ENCODE measurements at places on chromosomes 7 and 10.

GRCh38 chr10:77687621-77688020 lies 50.0 kb upstream of the KCNMA1 start:
- no peak overlapping the region for H3K4me3 ChIP-seq
- no peaks in the 10 kb centered on the region for H3K4me1 ChIP-seq
- no peak overlapping the region for H3K27ac ChIP-seq
- no peaks in the 10 kb centered on the region for H3K36me3 ChIP-seq

GRCh38 chr7:131762753-131763152 lies 206.3 kb upstream of the PODXL start:
- no peak overlapping the region for H3K27ac ChIP-seq
- no peaks in the 10 kb centered on the region for H3K36me3 ChIP-seq
- DNase-seq: no peak
- no peaks in the 10 kb centered on the region for H3K4me1 ChIP-seq
- H3K4me3 ChIP-seq: no peak overlapping the region
- H3K27me3 ChIP-seq: no peaks in the 10 kb centered on the region

- H3K4me3 ChIP-seq: no peak overlapping the region
- no peaks in the 10 kb centered on the region for H3K27me3 ChIP-seq
- H3K36me3 ChIP-seq: no peaks in the 10 kb centered on the region
- no peak for DNase-seq
- H3K27ac ChIP-seq: no peak overlapping the region
Measured at GRCh38 chr10:104218751-104219150, 13.4 kb downstream of the CFAP43 start.

DNA sequence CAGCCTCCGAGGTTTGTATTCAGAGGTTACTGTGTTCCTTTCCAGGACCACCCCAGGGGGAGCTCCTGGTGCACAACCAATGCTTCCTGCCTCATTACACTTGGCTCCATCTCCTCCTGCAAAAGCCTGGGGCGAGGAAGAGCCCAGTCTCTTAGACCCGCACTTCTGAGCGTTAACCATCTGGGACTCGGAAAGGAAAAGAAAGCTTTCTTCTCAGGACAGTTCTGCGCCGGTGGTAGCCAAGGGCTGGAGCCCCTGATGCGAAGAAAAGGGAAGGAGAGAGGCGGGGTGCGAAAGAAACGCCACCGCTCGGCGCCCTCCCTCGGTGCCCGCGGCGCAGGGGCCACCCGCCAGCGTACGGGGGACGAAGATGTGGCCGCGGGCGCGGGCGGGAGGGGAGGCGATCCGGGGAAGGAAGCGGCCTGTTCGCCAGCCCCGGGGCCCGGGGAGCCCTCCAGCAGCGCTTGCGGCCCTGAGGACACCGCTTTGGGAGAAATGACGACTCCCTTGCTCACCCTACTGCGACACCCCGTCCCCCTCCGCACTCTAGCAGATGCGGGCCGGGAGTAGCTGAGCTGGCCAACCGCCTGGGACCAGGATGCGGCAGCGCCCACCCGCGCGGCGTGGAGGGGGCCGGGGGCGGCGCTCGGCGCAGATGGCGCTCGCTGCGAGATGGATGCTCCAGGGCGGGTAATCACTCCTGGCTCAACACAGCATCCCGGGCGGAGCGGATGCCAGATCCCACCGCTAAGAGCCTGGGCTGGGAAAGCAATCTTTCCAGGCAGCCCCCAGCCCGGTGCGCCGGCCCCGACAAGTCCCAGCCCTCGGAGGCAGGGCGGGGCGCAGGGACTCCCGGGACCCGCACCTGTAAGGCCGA lies 1.3 kb downstream of the NRCAM start:
- DNase-seq: no peak
- H3K4me3 ChIP-seq: peak overlapping the region; percentile 92
- peaks cover 12% of the 10 kb centered on the region for H3K27me3 ChIP-seq
- H3K27ac ChIP-seq: peak overlapping the region; percentile 60
- no peaks in the 10 kb centered on the region for H3K36me3 ChIP-seq

GRCh38 chr7:105079348-105079747 lies 65.3 kb downstream of the KMT2E start:
- no peak for DNase-seq
- no peaks in the 10 kb centered on the region for H3K4me1 ChIP-seq
- H3K36me3 ChIP-seq: peaks cover 100% of the 10 kb centered on the region
- no peak overlapping the region for H3K4me3 ChIP-seq

DNA sequence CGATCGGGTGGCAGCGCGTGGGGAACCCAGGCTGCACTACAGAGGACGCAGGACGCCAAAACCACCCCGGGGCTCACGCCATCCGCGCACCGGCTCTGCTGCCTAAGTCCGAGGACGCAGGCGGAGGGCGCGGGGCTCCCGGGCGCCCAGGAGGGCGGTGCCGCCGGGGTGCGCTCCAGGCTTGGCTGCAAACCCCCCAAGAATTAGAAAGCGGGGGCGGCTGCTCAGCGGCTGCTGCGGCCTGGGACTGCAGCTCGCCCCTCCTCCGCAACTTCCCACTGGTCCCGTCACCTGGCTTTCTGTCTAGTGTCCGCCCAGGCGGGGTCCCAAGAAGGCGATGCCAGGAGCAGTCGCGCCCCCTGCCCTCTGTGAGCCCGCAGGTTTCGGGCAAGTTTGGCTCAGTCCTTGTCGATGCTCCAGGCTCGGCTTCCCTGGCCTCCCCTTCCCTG lies 1.7 kb upstream of the POU6F2 start:
- H3K4me3 ChIP-seq: peak overlapping the region; percentile 78
- H3K27me3 ChIP-seq: peaks cover 2% of the 10 kb centered on the region
- DNase-seq: peak; percentile 51
- no peaks in the 10 kb centered on the region for H3K36me3 ChIP-seq
- H3K27ac ChIP-seq: no peak overlapping the region

DNA sequence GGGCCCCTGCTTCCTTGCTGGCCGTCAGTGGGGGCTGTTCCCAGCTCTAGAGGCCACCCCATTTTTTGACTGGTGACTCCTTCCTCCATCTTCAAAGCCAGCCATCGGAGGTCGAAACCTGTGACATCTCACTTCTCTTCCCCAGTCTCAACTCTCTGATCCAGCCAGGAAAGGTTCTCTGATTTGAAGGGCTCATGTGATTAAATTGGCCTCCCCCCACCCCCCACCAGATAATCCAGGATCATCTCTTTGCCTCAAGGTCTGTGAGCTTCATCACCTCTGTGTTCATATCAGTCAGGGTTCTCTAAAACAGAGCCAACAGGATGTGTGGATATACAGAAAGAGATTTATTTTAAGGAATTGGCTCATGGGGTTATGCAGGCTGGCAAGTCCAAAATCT lies 5.6 kb upstream of the RAMP3 start:
- peaks cover 2% of the 10 kb centered on the region for H3K4me1 ChIP-seq
- no peak for DNase-seq
- H3K36me3 ChIP-seq: no peaks in the 10 kb centered on the region
- H3K27me3 ChIP-seq: no peaks in the 10 kb centered on the region
- H3K27ac ChIP-seq: no peak overlapping the region

- peaks cover 17% of the 10 kb centered on the region for H3K4me1 ChIP-seq
- no peaks in the 10 kb centered on the region for H3K27me3 ChIP-seq
- peak overlapping the region; percentile 60 for H3K27ac ChIP-seq
- H3K4me3 ChIP-seq: no peak overlapping the region
Measured at GRCh38 chr10:72009425-72010081, 45.4 kb downstream of the CHST3 start.

- no peak for DNase-seq
- no peaks in the 10 kb centered on the region for H3K27me3 ChIP-seq
- no peaks in the 10 kb centered on the region for H3K36me3 ChIP-seq
Measured at GRCh38 chr10:31101123-31101522, 69.5 kb upstream of the ZNF438 start.

GRCh38 chr10:72692744-72692993 lies 726 bp downstream of the MCU start:
- no peaks in the 10 kb centered on the region for H3K27me3 ChIP-seq
- peak overlapping the region; percentile 97 for H3K4me3 ChIP-seq
- no peaks in the 10 kb centered on the region for H3K36me3 ChIP-seq
- H3K27ac ChIP-seq: no peak overlapping the region
- peak; percentile 26 for DNase-seq

DNA sequence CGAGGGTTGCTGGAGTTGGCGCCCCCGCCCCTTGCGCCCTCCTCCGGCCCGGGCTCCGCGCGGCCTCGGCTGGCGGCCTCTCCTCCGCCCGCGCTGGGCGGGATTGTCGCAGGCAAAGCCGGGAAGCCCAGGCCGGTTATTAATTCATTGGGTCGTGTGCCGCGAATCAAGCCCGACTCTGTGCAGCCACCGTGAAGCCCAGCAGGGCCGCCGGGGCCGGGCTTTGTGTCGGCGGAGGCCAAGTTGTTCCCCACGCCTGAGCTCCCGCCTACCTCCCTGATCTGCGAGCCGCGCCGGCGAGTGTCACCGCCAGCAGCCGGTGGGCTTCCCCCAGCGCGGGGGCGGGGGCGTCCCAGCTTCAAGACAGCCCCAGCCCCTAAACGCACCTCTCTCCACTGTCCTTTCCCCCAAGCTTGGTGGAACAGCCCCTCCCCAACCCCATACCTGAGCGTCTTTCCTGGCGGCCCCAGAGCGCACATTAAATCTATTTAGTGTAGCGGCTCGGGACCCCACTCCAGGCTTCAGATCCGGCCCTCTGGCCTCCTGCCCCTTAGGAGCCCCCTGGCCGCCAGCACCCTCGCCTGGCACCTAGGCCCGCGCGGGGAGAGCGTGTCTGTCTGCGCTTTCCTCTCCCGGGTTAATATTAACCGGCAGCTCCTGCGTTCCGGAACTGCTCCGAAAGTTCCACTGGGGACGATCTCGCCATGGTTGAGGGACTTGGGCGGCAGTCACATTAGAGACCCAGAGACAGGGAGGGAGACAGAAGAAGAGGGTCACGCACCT lies 3.5 kb downstream of the SHH start:
- DNase-seq: no peak
- peaks cover 39% of the 10 kb centered on the region for H3K4me1 ChIP-seq

DNA sequence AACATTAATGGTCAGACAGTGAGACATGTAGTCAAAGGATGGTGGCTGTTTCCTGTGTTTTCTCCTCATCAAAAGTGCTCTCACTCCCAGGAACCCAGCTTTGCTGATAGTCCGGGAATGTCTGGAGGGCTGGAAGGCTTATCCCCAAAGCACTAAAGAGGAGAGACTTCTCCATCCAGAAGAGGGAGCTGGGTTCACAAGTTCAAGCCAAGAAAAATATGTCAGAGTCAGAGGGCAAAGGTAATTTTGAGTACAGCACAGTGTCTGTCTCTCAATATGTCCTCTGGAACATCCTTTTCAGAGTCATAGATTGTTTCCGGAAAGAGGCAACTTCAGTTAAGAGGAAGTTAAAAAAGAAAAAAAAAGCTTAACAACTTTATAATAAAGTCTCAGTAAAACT lies 281.5 kb upstream of the PHYHIPL start:
- no peaks in the 10 kb centered on the region for H3K27me3 ChIP-seq
- H3K27ac ChIP-seq: no peak overlapping the region
- no peaks in the 10 kb centered on the region for H3K36me3 ChIP-seq

DNA sequence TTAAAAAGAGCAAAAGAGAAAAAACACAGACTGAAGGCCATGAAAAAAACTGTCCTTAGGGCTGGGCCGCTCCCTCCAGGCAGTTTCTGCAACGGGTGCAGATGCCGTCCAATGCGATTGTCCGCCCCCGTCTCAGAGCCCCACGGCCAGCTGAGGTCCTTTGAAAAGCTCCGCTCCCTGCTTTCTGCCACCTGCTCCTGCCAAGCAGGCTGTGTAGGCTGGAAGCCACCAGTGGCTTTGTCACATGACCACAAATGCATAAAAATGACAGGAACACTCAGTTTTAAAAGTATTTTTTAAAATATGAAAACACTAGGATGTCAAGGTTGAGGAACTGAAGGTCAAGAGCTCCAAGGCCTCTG lies 71.7 kb downstream of the AMZ1 start:
- no peaks in the 10 kb centered on the region for H3K27me3 ChIP-seq
- H3K27ac ChIP-seq: no peak overlapping the region
- peaks cover 16% of the 10 kb centered on the region for H3K4me1 ChIP-seq
- no peak for DNase-seq
- no peaks in the 10 kb centered on the region for H3K36me3 ChIP-seq

DNA sequence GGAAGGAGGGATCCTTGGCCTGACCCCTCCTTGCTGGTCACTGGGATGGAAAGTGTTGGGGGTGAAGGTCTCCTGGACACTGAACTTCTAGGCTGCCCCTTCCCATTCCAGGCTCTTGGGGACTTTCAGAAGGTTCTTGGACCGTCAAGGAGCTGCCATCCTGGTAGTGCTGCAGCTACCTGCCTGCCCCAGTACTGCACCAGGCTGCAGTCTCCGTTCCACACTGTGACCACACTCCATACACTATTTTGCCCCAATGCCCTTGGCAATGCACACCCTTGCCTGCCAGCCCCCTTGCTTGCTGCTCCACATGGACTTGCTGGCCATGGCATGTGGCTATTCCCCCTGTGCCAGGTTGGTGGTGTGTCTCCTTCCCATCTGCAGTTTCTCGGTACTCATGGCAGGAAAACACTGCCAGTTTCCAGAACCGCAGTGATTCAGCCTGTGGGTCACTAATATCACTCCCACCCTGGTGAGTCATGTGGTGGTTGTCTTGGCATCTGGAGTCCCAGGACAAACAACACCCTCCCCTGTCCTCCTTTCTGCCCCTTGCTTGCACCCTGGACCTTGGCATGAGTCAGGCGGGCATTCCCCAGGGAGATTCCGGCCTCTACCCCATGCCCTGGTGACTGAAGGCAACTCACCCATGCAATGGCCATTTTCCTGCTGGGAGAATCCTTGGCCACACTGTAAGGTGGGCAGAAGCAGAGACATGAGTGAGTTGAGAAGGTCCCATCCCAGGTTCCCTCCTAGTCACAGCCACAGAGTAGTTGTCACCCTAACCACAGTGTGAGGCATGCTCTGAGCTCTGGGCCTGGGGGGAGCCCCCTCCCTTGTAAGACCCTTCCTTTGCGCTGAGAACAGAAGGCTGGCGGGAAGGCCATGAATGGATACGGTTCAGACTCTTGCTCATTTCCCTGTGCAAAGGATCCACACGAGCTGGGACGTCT lies 32.8 kb downstream of the GOLGA7B start:
- DNase-seq: no peak
- H3K4me3 ChIP-seq: no peak overlapping the region
- H3K4me1 ChIP-seq: no peaks in the 10 kb centered on the region
- H3K27ac ChIP-seq: no peak overlapping the region

GRCh38 chr7:5997210-5997808 lies 11.5 kb downstream of the PMS2 start:
- H3K27ac ChIP-seq: no peak overlapping the region
- peaks cover 87% of the 10 kb centered on the region for H3K36me3 ChIP-seq
- H3K4me3 ChIP-seq: no peak overlapping the region
- peak; percentile 21 for DNase-seq
- H3K27me3 ChIP-seq: no peaks in the 10 kb centered on the region

GRCh38 chr10:3226960-3227744 lies 54.6 kb upstream of the PITRM1 start:
- H3K27ac ChIP-seq: no peak overlapping the region
- H3K27me3 ChIP-seq: peaks cover 4% of the 10 kb centered on the region
- no peak overlapping the region for H3K4me3 ChIP-seq
- H3K36me3 ChIP-seq: no peaks in the 10 kb centered on the region
- no peaks in the 10 kb centered on the region for H3K4me1 ChIP-seq

DNA sequence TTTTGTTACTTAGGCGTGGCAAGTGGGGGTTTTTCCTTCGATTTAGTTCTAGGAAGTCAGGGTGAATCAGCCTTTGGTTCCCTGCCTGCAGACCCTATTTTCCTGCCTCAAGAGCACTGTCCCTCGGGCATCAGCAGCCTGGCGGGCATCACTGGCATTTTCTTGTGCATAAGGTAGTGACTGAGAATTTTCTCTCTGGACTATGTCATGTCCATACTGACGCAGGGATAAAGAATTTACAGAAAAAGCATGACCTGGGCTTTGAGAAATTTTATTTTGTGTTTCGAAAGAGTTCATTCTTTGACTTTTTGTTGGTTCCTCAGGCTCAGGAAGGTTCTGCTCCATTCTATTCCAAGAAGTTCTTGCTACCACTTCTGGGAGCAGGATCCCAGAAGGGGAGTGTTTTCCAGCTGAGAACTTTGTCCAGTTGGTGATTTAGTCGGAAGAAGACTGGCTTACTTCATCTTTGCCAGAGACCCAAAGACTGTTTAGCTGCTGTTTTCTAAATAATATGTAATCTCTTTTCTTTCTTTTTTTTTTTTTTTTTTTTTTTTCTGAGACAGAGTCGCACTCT lies 213.9 kb upstream of the SH2B2 start:
- H3K36me3 ChIP-seq: peaks cover 47% of the 10 kb centered on the region
- H3K27me3 ChIP-seq: no peaks in the 10 kb centered on the region
- H3K4me1 ChIP-seq: no peaks in the 10 kb centered on the region

All from neuronal stem cell (in vitro differentiated cells).